ENCODE measurements at places on chromosomes 11 and 22. TPM values are rescaled to one million over a fixed set of nuclear protein-coding genes. Genes with fewer than 3 reads are reported as not detected.
A peak's percentile ranks its signal among the peaks of the same experiment; 100 is the strongest.

GRCh38 chr11:126165757-126166156 lies 45.7 kb downstream of the RPUSD4 start:
- no peaks in the 10 kb centered on the region for H3K4me1 ChIP-seq
- no peaks in the 10 kb centered on the region for H3K27me3 ChIP-seq
- no peak overlapping the region for H3K27ac ChIP-seq
- H3K36me3 ChIP-seq, result no peaks in the 10 kb centered on the region

GRCh38 chr11:66020618-66021357 lies 5.5 kb downstream of the CATSPER1 start:
- H3K4me3 ChIP-seq, result no peak overlapping the region
- no peaks in the 10 kb centered on the region for H3K36me3 ChIP-seq
- DNase-seq, result no peak

DNA sequence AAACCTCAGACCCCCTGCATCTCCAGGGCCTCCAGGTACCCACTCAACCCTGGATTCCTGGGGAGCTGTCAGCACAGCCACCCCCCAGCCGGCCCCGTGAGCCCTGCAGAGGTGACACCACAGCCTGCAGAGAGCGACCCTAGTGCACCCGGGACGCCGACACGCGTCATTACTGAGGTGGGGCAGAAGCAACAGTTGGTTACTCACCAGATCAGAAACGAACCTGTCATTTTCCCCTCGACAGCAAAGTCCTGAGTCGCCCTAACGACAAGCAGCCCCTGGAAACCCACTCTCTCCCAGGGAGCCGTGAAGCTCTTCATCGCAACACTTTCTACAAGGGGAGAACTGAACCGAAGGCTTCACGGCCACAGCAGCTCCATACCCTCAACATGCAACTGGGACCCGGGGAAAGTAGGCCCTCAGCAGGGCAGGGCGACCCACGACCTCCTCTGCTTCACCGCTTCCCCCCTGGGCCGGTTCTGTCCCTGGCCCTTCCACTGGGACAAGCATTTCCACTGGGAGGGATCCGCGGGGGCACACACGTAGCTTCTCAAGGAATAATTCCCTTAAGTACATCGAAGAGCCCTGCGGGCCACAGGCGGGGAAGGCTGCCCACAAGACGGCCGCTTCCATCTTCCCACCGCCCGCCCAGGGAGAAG lies 1.6 kb downstream of the BRD1 start:
- H3K36me3 ChIP-seq, result peaks cover 7% of the 10 kb centered on the region
- peaks cover 9% of the 10 kb centered on the region for H3K4me1 ChIP-seq
- peak overlapping the region; percentile 84 for H3K4me3 ChIP-seq

DNA sequence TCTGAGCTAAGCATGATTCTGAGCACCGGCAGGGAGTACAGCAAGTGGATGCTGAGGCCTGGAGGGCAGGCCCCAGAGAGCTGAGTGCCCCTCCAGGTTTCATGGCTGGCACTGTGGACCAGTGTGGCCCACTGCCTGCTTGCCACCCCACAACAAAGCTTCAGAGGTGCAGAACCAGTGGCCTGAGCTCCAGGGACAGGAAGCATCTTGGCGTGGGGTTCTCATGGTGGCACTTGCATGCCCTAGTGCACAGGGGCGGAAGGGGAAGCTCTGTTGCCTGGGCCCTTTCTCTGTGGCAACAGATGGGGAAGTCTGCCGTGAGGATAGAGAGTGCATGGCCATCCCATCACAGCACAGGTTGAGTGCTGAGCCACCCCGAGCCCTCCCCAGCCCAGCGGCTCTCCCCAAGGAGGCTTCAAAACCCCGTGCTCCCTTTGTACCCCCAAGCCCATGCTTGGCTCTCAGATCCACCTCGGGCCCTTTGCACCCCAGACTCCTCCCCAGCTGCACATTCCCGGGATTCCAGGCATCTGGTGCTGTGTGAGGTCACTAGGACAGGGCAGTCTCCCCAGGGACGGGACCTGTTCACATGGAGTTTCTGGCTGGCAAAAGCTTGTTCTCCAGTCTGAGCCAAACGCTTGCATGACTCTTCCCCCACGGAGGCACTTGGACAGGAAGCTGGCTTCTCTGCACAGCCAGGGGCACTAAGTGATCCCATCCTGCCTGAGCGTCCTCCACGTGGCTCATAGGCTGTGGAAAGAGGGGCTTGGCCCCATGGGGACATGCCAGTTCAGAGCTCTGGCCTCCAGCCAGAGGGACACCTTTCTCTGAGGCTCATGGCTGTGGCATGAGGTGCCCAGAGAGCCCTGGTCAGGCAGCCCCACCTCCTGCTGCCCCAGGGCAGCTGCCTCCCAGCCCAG lies 4.2 kb downstream of the SLC25A1 start:
- DNase-seq, result peak; percentile 34
- H3K4me3 ChIP-seq, result no peak overlapping the region
- peaks cover 13% of the 10 kb centered on the region for H3K27me3 ChIP-seq
- peaks cover 15% of the 10 kb centered on the region for H3K4me1 ChIP-seq
- no peak overlapping the region for H3K27ac ChIP-seq
- H3K36me3 ChIP-seq, result no peaks in the 10 kb centered on the region

GRCh38 chr11:15145615-15146014 lies 30.9 kb downstream of the INSC start:
- no peak overlapping the region for H3K4me3 ChIP-seq
- H3K4me1 ChIP-seq, result no peaks in the 10 kb centered on the region
- H3K27me3 ChIP-seq, result no peaks in the 10 kb centered on the region
- peak; percentile 25 for DNase-seq
- peaks cover 2% of the 10 kb centered on the region for H3K36me3 ChIP-seq

The UCP2 gene
- polyA plus RNA-seq, result 49.8 TPM

The LDHAL6A gene
- polyA plus RNA-seq, result 0.04 TPM

DNA sequence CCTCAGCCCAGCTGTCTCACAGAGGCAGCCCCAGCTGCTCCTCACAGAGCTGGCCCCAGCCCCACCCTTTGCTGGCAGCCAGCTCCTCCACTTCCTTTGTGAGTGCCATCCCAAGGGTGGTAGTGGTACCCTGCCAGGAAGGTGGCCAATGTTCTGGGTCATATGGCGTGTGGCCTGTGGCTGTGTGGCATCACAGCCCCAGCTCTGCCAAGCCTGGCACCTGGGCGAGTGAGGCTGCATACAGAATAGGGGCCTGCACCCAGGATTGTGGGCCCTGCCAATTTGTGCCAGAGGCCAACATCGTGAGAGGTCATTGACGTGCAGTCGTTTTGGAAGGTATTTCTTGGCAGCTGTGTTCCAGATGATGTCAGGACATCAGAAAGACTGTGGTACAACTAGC lies 10.7 kb downstream of the TUB start:
- no peaks in the 10 kb centered on the region for H3K27me3 ChIP-seq
- no peak overlapping the region for H3K4me3 ChIP-seq
- H3K36me3 ChIP-seq, result peaks cover 28% of the 10 kb centered on the region
- no peaks in the 10 kb centered on the region for H3K4me1 ChIP-seq

DNA sequence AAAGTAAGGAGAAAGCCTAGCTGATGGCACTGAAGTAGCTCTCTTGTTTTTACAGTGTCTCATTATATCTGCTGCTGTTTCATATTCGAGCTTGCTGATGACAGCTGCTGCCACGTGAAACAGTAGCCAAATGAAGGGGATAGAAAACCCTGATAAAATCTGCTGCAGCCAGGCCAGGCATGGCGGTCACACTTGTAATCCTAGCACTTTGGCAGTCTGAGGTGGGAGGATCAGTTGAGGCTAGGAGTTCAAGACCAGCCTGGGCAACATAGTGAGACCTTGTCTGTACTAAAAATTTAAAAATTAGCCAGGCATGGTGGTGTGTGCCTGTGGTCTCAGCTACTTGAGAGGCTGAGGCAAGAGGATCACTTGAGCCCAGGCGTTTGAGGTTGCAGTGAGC lies 13.4 kb downstream of the IFT46 start:
- H3K4me1 ChIP-seq, result no peaks in the 10 kb centered on the region
- H3K36me3 ChIP-seq, result peaks cover 2% of the 10 kb centered on the region
- DNase-seq, result no peak
- H3K4me3 ChIP-seq, result no peak overlapping the region
- no peak overlapping the region for H3K27ac ChIP-seq
- H3K27me3 ChIP-seq, result no peaks in the 10 kb centered on the region

The OR5M8 gene
- polyA plus RNA-seq, result not detected

- no peak overlapping the region for H3K27ac ChIP-seq
- no peak overlapping the region for H3K4me3 ChIP-seq
- H3K36me3 ChIP-seq, result peaks cover 2% of the 10 kb centered on the region
- H3K4me1 ChIP-seq, result no peaks in the 10 kb centered on the region
- DNase-seq, result no peak
Observed at GRCh38 chr22:46158283-46158682, 8.0 kb downstream of the PPARA start.

The MUS81 gene
- polyA plus RNA-seq, result 45.3 TPM

- no peaks in the 10 kb centered on the region for H3K27me3 ChIP-seq
- no peak for DNase-seq
- no peaks in the 10 kb centered on the region for H3K4me1 ChIP-seq
- H3K4me3 ChIP-seq, result no peak overlapping the region
- H3K27ac ChIP-seq, result no peak overlapping the region
- H3K36me3 ChIP-seq, result peaks cover 3% of the 10 kb centered on the region
Observed at GRCh38 chr11:35752115-35752514, 89.5 kb downstream of the TRIM44 start.

The TYR gene
- not detected for polyA plus RNA-seq

The KCTD14 gene
- polyA plus RNA-seq, result 5.4 TPM

DNA sequence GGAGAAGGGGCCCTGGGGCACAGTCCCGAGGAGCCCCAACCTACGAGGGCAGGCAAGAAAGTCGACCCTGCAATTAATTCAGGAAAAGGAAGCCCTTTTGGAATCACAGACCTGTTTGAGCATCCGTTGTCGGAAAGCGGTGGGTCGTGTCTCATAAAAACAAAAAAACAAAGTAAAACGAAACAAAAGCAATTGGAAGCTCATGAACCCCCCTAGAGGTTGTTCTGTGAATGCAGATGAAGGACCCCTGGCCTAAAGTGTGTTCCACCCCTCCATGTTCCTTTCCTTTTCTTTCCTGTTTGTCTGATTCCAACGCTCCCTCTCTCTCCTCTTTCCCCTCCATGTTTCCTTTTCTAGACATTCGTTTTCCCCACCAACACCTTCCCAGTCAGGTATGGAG lies 203.7 kb downstream of the GRIK4 start:
- no peak overlapping the region for H3K4me3 ChIP-seq
- DNase-seq, result no peak
- no peaks in the 10 kb centered on the region for H3K27me3 ChIP-seq
- H3K4me1 ChIP-seq, result no peaks in the 10 kb centered on the region
- H3K36me3 ChIP-seq, result no peaks in the 10 kb centered on the region

Measured in small intestine (tissue), 16 donors.